Activated naive CD4-positive, alpha-beta T cell treated with anti-CD3 and anti-CD28 coated beads for 36 hours (primary cell): ENCODE measurements at places on chromosomes 6 and 20.

DNA sequence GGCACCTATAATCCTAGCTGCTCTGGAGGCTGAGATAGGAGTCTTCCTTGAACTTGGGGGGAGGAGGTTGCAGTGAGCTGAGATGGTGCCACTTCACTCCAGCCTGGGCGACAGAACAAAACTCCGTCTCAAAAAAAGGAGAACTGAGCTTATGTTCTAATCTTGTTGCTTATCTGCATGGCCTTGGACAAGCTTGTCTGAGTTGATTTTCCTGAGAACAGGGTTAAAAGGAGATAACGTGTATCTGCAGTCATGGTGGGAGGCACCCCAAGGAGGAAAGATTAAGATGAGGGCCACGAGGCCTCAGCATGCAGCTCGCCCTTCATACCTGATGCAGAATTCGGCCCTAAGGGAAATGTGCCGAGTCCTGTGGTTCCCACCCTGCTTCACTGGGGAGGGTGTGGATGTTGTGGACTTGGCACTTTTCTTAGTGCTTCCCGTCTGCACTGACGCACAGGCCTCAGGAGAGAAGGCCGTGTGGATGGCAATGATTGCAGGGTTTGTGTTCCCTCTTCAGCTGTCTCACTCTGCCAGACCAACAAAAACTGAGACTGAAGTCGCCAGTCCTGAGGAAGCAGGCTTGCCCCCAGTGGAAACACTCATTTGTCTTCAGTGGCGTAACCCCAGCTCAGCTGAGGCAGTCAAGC is 56.3 kb downstream of the EZR start:
- DNase-seq, result no peak

- peak; percentile 67 for DNase-seq
Observed at GRCh38 chr6:151757506-151757955, 50.0 kb upstream of the ESR1 start.

DNA sequence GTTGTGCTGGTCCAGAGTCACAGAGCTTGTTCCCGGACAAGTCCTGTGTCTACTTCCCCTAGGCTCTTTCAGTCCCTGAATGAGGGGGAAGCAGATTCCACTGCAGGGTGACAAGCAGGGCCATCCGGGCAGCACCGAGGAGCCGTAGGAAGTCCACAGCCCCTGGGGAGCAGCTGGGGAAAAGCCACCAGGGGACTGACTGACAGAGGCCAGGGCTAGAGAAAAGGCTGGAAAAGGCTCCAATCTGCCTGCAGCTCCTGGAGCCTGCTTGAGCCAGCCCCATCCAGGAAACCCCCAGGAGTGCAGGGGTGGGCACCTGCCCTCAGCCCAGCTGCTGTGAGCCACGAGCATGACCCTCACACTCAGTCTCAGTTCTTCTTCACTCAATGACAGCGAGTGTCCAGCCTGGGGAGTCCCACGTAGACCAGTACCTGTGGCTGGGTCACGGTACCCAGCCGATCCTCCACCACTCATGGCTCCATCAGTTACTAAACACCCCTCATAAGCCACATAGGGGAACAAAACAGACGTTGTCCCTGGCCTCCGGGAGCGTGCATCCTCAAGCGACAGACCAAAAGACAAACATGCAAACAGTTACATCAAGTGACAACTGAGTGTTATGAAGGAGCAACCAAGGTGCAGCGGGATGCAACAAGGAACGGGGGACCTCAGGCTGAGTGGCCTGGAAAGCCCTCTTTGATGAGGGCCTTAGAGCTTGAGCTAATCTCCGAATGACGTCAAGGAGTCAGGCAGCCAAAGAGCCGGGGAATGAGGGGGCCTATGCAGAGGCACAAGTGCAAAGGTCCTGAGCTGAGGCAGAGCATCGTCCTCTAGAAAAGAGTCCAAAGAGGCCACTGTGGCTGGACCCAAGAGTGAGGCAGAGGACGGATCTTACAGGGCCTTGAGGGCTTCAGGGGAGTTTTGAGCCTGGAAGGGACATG is 24.8 kb upstream of the VSTM2L start:
- no peak for DNase-seq

DNA sequence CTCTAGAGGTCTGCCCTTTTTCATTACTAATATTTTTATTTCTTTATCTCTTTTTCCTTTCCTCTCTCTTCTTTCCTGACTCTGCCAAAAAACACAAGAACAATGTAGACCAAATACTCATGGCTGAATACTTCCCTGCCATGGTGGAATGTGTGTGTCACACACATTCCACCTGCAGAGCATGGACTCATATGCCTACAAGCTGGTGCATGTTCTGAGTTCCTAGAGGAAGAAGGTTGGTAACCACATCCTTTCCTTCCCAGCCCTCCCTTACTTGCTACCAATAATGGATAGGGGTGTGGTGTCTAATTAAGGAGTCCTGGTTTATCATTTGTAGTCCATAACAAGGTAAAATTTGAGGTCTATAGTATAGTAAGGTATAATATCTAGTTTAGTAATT is 15.2 kb upstream of the CST9L start:
- no peak for DNase-seq

DNA sequence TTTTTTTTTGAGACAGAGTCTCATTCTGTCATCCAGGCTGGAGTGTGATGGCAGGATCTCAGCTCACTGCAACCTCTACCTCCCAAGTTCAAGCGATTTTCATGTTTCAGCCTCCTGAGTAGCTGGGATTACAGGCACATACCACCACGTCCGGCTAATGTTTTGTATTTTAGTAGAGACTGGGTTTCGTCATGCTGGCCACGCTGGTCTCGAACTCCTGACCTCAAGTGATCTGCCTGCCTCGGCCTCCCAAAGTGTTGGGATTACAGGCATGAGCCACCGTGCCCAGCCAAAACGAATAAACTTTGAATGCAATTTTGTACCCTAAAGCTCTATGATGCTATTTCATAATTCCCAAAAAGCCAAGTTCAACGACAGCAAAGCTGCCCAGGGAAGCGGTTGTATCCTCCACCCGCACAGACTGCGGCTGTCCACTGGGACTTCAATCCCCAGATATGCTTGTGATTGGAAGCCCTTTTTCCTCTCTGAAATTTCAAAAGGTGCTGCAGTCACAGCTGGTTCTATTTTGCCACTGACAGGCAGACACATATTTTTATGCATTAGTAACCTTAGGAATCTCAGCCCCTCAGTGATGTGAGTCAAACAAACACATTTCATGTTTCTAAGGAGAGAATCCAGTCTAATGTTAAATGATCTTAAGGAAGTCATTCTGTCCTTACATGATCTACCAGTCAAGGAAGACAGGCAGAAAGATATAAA is 8.7 kb upstream of the RAMACL start:
- DNase-seq, result no peak

DNA sequence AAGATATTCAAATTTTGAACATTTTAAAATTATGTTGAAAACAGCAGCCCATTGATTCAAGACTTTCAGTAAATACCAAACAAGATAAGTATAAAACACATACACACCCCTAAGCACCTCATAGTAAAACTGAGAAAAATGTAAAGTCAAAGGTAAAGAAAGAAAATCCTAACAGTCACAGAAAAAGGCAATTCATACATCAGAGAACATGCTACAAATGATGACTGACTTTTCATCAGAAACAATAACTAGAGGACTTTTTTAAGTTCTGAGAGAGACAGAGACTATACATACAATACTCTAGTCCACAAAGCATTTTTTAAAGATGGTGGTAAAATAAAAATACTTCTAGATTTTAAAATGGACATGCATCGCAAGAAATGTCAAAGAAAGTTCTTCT is 111.0 kb downstream of the PFDN4 start:
- no peak for DNase-seq

- DNase-seq, result peak; percentile 83
Observed at GRCh38 chr6:11381801-11382513, 149.5 kb upstream of the NEDD9 start.

DNA sequence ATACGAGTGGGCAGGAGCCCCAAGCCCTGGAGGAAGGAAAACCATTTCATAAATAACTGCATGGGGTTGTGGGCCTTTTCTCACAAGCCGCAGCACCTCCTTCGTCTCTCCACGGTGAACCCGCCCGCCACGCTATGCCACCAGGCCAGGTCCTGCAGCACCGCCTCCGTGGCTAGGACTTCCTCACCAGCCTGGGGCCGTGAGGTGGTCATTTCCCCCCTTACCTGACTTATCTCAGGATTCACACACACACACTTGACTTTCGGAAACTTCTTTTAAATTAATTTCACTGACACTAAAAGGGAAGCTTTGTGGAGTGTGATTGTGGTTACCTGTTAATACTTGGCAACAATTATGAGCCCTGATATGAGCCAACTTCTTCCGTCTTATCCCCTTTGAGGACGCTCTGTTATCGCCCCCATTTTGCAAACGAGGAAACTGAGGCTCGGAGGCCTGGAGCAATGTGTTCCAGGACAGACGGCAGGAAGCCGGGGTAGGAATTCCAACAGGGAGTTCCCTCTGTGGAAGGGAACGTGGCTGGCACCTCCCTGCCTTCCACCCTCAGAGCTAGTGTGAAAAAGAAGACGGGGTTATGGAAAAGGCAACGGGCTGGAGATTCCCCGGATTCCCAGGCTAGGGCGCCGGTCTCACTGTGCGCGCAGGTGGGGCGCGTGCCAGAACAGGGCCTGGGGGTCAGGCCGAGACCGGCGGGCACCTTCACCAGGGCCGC is 817 bp upstream of the SLCO4A1 start:
- DNase-seq, result no peak

GRCh38 chr6:1686117-1687098 is 76.7 kb downstream of the FOXC1 start:
- no peak for DNase-seq

DNA sequence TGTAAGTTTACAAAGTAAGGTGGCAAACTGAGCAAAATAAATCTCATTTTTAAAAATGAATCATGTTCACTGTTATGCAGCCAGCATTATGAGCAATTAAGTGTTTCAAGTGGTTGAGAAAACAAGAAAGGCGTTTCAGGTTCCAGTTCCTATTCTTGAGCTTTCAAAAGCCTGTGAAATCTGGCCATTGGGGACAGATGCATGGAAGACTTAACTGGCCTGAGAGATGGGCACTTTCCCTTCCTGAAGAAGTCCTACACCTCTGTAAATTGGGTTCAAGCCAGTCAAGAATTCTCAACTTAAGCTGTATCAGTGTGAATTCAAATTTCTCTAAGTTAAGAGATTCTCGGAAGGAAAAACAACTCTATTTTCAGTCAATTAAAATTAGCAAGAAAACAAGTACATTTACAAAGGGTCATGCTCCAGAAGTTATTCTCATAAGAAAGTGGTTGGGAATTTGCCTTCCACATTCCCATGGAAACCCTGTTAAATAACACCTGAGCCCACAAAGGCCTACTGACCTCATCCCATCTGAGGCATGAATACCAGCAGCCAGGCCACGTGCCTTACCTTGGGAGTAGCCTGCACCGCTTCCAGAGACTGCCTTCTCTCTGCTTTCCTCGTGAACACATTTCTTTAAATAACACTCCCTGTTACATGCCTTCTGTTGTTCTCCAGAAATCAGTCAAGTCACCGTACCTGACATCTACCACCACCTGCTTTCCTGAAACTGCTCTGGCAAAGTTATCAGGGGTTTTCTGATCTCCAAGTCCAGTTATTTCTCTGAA is 19.4 kb downstream of the MAP3K5 start:
- DNase-seq, result no peak

- DNase-seq, result peak; percentile 80
Observed at GRCh38 chr6:107957308-107957908, 600 bp downstream of the SEC63 start.

GRCh38 chr6:143741480-143741879 is 63.7 kb downstream of the PHACTR2 start:
- no peak for DNase-seq

DNA sequence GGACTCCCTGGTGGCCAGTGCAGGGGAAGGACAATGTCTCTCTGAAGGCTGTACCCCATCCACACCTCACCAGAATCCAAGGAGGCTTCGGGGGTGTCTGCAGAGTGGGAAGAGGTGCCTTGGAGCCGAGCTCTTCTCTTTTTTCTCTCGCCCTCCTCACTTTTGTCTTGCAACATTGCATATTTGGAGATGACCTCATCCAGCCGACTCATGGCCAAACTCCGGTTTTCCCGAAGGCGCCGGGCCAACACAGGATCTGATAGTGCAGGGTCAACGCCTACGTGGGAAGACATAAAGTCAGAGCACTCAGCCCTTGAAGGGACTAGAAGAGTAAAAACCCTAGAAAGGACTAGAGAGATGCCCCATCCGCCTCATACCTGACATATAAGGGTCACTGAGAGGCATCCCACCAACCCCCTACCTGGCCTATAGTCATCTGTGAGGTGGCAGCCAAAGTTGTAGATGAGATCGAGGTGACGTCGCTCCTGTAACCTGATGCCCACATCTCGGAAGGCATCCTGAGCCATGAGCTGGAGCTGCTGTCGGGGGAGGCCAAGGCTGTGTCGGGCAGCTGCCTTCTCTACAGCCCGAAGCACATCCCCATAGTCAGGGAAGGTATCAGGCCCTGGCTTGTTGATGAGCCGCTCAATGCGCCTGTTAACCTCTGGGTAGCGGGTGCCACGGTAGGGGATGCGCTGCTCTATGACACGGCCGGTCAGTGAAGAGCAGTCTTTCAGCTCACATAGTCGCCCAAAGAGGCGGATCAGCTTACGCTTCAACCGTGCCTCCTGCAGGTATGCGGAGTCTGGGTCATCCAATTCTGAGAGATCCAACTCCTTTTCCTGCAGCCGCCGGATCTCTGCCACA is 3.0 kb upstream of the ZBTB22 start:
- no peak for DNase-seq

- DNase-seq, result no peak
Observed at GRCh38 chr6:21137700-21138335, 455.7 kb upstream of the SOX4 start.

DNA sequence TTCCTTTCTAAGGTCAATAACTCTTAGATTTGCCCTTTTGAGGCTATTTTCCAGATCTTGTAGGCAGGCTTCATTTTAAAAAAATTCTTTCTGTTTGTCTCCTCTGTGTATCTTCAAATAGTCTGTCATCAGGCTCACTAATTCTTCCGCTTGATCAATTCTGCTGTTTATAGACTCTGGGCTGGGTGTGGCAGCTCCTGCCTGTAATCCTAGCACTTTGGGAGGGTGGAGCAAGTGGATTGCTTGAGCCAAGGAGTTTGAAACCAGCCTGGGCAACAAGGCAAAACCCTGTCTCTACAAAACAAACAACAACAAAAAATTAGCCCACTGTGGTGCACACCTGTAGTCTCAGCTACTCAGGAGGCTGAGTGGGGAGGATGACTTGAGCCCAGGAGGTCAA is 40.0 kb upstream of the SCP2D1 start:
- DNase-seq, result no peak

DNA sequence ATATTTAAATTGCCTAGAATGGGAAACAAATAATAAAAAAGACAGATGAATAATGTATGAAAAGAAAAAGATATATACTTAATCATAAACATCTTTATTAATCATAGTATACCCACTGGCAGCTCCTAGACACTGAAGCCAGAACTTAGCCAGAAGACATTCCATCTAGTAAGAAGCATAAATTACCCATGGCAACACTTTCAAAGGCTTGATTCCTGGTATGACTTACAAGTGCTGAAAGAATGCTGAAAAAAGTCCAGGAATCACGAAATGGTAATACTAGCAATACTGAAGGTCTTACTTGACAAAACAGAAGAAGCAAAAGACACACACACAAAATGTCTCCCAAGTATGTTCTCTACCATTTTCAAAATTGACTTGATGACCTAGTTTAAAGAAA is 38.0 kb downstream of the RWDD2A start:
- no peak for DNase-seq

- peak; percentile 65 for DNase-seq
Observed at GRCh38 chr6:73262671-73263569, at the start of gene KHDC1. KHDC1 (minus strand) TSS chr6:73263196; CDS start chr6:73242517, 20,679 bp downstream.
